ENCODE measurements at places on chromosomes 12 and 14.

GRCh38 chr12:119700078-119700477, 32.1 kb downstream of the PRKAB1 start:
- no peak for DNase-seq

DNA sequence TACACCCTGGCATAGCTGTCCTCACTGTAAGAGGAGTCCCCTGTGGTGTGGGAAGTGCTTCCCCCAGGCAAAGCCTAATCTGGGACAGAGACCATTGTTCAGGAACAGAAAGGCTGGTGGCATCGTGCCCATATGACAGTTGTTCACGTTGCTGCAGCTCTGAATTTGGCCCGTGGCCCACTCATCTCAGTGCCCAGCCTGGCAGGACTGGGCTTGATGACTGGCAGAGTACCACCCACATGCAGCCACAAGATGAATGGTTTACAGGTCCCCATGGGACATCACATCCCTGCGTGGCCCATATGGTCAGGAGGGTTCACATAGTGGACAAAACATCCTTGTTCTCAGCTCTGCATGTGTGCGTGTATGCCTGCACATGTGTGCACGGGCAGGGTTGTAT, 17.5 kb downstream of the IQSEC3 start:
- DNase-seq: no peak

DNA sequence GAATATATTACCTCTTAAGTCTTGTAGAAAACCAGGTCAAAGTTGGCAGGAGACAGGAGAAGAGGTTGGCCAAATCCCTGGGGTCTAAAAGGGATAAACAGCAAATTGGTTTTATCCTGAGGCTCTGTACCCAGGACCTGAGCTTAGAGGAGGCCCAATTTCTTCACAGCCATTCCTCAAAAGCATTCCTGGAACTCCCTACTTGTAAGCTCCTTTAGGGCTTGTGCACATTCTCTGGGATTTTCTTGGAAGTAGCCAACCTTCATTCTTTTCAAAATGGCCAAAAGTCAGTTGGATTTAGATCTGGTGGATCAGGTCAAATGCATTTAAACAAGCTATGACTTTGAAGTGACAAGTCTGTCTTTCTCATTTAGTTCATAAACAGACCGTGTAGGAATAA, 152.1 kb upstream of the PLXNC1 start:
- no peak for DNase-seq

GRCh38 chr14:103856105-103856504, 8.7 kb upstream of the PPP1R13B start:
- no peak for DNase-seq

- DNase-seq: no peak
These were observed 6.0 kb downstream of the VPS37B start for GRCh38 chr12:122889761-122890520.

Data from activated CD4-positive, alpha-beta T cell treated with anti-CD3 and anti-CD28 coated beads, Interleukin-2, amount 50 U/mL, for 48 hours (primary cell).